Left kidney (tissue), 8 donors: ENCODE measurements at places on chromosomes 16 and 17.

GRCh38 chr16:89404561-89404960 lies 85.8 kb downstream of the ANKRD11 start:
- DNase-seq = no peak

GRCh38 chr17:16872351-16873173 lies 99.4 kb downstream of the TNFRSF13B start:
- no peak for DNase-seq

- no peak for DNase-seq
Observed at GRCh38 chr17:2120586-2121335, 65.9 kb downstream of the HIC1 start.

DNA sequence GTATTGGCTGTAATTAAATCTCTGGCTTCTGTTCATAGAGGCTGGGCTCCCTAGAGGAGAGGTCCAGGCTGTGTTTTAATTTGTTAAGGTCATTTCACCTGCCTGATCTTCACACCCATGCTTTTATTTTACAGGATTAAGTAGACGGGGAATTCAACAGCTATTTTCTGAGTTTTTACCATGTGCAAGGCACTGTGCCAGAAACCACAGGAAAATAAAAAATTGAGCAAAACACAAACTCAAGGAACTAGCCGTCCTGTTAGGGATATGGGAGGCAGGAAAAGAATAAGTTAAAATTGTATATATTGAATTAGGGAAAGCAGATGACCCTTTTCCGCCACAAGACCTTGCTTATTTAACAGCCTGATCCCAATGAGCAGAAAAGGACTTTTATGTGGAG lies 29.1 kb downstream of the HS3ST3A1 start:
- DNase-seq = no peak

DNA sequence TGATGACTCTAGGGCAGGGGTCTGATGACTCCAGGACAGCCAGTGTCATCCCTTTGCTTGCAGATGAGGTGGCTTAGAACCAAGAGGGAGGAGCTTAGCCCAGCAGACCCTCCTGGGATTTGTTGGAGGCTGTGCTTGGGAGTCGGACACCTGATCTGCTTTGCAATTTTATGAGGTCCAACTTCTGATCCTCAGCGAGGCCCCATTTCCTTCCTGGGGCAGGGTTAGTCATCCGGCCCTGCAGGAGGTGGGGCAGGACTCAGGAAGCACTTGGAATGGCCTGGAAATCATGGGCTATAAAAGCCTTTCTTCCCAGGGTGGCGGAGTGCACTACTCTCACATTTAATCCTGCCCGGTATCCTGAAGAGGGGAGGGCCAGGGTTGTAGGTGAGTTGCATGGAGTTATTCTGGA lies 168.5 kb downstream of the MSI2 start:
- no peak for DNase-seq

- DNase-seq = no peak
Observed at GRCh38 chr16:83983491-83983890, 15.4 kb downstream of the NECAB2 start.

DNA sequence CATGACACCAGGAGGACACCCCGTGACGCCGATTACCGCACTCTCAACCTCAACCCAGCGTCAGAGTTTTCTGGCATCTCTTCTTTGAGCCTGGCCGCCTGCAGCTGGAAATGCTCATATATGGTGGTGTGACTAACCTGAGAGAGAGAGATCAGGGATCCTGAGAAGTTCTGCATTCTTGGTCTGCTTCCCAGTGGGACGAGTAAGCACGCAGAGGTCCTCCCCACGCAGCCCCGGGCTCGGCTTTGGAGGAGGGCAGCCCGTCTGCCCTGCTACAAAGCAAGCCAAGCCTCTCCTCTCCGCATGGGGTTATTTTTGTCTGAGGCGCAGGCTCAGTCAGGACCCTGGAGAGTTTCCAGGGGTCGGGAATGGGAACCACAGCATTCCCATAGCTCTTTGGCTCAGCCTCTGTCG lies 16.5 kb downstream of the CRISPLD2 start:
- peak; percentile 77 for DNase-seq

DNA sequence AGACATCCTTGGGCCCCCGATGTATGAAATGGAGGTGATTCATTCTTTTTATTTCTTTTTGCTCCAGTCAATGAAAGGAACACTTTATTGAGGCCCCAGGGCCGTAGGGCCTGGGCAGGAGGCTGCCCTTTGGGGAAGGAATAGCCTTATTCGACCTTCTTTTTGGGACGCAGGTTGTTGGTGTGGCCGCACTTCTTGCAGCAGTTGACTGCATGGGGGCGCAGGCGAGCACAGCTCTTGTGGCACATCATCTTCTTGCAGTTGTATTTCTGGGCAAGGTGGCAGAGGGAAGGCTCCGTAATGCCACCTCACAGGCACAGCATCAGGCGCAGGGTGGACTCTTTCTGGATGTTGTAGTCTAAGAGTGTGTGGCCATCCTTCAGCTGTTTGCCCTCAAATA lies 50.9 kb downstream of the SIAH1 start:
- DNase-seq = no peak

DNA sequence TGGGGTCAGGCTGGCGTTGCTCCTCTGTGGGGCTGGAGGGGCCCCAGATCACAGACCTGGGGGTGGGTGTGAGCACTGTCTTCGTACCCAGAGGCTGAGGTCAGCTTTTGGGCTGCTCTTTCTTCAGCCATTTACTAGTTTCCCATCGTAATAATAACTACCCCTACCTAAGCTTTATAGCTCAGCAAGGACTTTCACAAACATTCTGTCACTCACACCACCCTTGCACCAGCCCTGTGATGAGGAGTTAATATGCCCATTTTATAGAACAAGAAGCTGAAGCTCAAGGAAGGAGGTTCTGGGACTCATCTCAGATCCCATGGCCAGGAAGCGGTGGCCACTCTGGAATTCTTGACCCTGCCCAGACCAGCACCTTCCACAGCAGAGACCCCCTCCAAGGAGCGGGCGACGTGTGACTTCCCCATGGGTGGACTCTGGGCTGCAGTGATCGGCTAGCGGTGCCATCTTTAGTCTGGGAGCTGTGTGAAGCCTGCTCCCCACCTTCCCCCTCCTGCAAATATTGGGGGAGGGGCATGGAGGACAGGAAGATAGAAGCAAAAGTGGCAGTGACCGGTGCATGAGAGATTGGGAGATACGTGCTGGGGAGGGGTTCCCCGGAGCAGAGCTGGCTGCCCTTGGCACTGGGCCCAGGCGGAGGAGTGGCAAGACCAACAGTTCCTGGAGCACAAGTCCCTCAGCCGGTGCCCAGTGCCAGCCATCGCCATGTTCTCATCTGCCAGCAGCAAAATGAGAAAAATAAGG lies 81.8 kb upstream of the TOB1 start:
- no peak for DNase-seq

GRCh38 chr16:75264999-75265910 lies 13.8 kb upstream of the BCAR1 start:
- DNase-seq = no peak

- no peak for DNase-seq
Observed at GRCh38 chr17:5871666-5872065, 198.5 kb upstream of the WSCD1 start.

GRCh38 chr16:64406770-64407181 lies 715.1 kb downstream of the CDH11 start:
- no peak for DNase-seq

GRCh38 chr17:81066072-81066471 lies 31.1 kb downstream of the BAIAP2 start:
- DNase-seq = no peak

DNA sequence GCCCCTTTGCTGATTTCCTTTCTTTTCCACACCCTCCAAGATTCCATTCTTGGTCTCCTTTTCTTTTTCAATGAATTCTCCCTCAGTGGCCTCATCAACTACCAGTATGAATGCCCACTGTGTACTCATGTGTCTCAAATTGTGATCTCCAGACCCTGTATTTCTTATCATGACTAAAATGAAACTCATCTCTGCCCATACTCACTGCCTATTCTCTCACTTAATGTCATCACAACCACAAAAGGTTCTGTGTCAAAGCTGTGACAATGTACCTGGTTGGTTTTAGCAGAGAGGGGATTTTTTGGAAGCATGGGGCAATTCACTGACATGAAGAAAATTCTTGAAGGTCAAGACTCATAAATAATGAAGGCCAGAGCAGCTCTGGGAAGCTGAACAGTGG lies 11.5 kb upstream of the TBX4 start:
- no peak for DNase-seq

DNA sequence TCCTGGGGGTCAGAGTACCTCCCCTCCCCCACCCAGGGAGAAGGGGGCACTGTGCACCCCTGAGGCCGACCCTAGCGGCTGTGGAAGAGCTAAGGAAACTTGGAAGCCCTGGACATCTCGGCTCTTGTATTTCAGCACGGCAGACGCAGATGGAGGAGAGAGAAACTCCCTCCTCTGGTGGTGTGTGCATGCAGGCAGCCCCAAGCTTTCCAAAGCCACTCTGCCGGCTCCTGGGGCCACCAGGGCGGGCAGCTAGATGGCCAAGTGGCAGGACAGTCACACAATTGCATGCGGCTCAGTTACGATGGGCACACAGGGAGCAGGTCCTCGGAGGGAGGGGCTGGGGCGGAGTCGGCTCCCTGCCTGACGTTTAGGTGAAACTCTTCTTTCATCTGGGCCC lies 195.5 kb downstream of the RBFOX3 start:
- DNase-seq = no peak

DNA sequence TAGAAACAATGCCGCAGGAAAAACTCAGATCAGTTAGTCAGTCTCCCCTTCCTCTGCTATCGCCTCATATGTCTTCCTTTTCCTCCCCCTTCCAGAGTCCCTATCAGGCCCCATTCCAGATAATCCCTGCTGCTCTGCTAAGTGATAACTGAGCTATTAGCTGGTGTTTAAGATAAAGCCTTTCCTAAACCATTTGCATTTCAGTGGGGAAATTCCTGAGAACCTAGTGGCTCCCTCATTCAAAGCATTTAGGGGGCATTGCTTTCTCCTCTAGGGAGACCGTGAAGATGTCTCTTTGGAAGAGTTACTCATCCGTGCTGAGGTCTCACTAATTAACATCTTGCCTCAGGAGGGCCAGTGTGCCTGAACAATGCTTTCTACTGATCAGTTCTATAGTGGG lies 401.6 kb downstream of the NPIPA7 start:
- no peak for DNase-seq

GRCh38 chr16:53266156-53266555 lies 168.1 kb upstream of the RBL2 start:
- DNase-seq = no peak

GRCh38 chr17:63838631-63839171 lies 3.8 kb downstream of the SMARCD2 start:
- peak; percentile 55 for DNase-seq

DNA sequence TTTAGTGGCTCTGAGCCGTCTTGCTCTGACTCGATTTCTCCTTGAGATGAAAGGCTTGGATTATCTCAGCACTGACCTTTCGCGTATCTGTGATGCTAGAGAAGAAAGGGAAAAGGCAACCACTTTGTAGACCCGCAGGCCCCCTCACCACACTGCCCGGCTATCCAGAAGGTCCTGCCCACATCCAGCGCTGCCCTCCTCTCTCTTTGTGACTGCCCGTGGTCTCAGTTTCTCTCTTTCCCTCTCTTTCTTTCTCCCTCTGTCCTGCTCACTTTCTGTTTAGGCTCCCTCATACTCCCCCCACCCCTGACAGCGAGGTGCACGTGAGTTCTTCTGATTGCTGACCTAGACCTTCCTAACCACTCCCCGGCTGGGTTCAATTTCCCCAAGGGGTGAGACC lies 12.8 kb upstream of the TBX21 start:
- DNase-seq = no peak

GRCh38 chr17:60305141-60305540 lies 86.8 kb downstream of the USP32 start:
- DNase-seq = no peak

DNA sequence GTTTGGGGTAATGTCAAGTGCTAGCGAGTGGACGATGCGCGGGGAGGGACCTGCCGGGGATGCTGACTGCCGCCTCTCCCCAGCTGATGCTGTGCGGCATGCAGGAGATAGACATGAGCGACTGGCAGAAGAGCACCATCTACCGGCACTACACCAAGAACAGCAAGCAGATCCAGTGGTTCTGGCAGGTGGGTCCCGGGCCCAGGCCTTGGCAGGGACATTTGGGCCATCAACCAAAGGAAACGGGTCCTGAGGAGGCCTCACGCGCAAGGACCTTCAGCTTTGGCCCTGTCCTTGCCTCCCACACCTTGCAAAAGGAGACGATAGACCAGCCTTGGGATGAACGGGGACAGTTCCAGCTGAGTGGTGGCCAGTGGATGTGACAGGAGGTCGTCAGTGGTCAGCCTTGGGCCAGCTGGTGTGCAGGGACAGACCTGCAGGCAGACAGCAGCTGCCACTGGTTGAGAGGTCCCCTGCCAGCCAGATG lies 13.6 kb upstream of the CLEC18A start:
- DNase-seq = no peak

GRCh38 chr17:57326336-57326735 lies 70.0 kb downstream of the MSI2 start:
- no peak for DNase-seq

DNA sequence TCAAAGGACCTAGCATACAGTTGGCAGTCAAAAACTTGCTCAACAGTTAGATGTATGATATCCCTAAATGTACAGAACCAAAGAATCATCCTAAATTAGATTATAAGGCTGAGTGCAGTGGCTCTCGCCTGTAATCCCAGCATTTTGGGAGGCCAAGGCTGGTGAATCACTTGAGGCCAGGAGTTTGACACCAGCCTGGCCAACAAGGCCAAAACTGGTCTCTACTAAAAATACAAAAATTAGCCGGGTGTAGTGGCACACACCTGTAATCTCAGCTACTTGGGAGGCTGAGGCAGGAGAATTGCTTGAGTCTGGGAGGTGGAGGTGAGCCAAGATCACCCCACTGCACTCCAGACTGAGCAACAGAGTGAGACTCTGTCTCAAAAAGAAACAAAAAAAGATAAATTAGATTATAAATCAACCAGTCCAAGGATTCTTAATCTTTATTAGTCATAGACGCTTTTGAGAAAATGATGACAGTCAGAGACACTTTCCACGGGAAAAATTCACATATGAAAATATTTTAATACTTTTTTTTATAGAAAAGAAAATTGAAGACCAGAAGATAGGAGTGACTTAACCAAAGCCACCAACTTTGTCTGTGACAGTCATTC lies 77.6 kb downstream of the MMD start:
- no peak for DNase-seq

DNA sequence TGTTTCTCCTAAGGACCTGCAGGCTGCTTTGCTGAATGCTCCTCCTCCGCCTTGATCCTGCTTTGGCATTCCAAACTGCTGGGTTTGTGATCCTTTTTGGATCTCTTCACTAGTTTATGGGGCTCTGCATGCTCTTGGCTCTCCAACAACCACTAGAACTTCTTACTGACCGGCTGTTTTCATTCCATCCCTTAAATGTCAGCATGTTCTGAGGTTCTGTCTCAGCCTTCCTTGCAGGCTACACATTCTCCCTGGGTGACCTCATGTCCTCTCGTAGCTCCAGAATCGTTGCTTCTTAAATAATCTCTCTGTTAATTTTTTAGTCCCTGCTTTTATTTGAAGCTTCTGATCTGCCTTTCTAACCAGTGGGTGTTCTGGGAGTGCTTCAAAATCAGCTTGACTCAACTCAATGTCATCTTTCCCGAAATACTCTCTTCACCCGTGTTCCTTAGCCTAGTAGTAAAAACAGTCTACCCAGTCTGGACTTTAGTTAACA lies 119.0 kb upstream of the HS3ST2 start:
- no peak for DNase-seq
